ENCODE measurements at places on chromosomes 4 and X.

- DNase-seq: no peak
These were observed 113.6 kb upstream of the EMCN start for GRCh38 chr4:100631281-100631968.

DNA sequence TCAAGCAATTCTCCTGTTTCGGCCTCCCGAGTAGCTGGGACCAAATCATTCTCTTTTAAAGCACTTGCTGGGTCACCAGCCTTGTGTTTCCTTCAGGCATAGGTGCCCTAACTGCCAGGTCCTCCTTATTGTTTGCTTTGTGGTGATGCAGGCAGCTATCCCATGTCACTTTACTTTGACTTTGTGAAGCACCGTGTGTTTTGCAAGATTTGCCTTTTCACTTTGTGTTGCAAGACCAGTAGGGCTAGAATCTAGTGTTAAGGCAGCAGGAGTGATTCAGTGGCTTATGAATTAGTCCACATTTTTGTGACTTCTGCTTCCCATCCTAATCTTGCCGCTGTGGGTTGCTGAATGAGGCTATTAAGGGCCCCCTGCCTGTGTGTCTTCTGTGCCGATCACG lies 20.2 kb downstream of the SYAP1 start:
- DNase-seq: no peak

DNA sequence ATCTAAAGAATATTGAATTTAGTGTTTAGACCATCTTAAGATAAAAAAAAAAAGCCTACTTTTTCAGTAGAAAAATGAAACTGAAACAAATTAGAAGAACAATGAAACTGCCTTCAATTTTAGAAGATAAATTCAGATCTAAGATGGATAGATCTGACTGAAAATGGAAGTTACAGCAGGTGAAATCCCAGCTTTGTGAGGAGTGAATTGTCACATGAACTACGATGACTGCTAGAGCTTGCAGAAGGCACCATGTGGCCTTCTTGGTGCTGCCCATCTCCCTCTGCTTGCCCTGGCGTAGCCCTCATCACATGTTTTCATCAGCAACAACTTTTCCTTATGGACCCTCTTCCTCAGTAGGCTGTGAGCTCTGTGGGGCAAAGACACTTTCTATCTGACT lies 51.4 kb upstream of the EMCN start:
- DNase-seq: no peak

DNA sequence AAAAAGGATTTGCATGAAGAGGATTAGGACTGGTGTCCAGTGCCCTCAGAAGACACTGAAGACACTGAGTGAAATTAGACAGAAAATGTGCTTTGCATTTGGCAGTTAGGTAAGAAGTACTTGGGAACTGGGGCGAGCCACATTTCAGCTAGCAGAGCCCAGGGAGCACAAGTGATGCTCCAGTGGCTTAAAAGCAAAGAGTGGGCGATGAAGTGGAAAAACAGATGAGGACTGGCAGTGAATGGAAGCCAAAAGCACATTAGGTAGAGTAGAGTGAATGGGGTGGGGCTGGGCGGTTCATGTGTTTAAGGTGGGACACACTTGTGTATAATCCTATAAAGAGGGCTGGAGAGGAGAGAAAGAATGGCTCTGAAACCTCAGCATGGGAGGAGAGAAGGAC lies 18.4 kb downstream of the DCLK2 start:
- DNase-seq: no peak

DNA sequence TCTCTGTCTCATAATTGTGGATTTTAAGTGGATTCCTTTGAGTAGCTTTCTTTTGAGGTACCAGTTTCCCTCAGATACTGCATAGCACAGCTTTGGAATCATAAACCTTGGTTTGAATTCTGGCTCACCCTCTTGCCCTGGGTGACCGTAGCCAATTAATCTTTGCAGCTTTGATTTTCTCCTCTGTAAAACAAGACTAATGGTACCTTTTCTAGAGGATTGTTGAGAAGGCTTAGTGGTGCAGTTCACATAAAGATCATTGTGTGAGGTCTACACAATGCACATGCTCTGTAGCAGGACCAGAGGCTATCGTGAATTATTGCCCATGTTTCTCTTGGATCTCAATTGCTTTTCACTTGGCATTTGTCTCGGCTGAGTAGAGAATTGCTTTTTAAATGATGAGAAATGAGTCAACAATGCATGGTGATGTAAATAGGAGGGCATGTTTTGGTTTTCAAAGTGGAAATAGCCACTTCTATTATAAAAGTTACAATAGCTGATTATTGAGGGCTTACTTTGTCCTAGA lies 47.9 kb downstream of the TMEM131L start:
- no peak for DNase-seq

DNA sequence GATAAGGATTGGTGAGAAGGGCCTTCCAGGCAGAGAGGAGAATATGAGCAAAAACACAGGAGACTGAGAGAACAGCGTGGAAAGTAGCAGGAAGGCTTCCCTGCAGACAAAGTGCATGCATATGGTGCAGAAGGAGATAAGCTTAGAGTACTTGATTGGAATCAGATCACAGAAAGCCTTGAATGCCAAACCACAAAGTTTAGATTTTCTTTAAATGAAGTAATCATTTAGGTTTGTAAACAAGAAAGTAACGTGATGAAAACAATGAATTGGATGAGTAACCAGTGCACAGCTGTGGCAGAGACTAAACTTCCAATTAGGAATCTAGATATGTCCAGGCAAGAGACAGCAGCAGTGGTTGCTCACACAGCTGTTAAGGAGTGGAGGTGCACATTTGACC lies 83.8 kb upstream of the C1QTNF7 start:
- no peak for DNase-seq

DNA sequence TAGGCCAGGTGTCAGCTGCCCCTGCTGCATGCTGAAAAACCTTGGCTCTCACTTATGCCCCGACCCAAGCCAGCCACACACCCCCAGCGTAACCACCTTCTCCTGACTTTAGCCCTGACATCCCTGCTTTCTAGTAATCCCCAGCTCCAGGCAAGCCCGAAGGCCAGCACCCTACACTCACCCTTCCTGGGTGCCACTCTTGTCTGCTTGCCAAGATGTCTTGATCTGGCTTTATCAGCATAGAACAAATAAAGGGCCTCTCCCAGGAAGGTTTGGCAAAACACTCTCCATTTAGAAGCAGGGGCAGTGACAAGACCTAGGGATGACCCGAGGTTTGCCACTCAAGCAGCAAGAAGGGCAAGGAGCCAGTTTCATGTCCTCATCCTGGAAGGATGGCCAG lies 6.8 kb upstream of the MAP9 start:
- no peak for DNase-seq

DNA sequence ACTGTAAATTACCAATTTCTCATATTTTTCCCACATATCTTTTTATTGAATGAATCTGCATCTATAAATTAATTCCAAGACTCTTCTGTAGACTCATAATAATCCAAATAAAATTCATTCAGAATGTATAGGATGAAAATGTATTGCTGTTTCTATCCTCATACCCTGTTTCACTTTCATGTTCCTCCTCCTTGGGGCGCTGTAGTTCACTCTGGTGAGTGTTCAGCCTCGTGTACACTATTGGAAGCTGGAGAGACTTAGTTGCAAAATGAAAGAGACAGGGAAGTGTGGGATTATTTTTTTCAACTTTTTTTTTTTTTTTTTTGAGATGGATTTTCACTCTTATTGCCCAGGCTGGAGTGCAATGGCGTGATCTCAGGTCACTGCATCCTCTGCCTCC lies 296.1 kb downstream of the TLL1 start:
- no peak for DNase-seq

DNA sequence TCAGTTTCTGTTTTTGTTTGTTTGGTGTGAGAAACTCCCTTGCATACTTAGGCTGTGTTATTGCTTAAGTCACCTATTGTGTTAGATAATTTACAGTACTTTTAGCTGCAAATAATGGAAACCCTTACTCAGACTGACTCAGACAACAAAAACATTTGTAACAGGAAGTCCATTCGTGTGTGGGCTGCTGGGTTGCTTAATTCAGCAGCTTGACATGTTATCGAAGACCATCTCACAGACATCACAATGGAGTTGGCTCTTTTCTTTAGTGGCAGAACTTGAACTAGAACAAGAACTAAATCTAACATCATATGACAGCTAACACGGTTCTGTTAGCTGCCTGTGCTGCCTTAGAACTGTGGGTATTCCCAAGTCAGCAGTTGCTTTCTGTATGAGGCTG lies 9.9 kb upstream of the GABRE start:
- DNase-seq: no peak

DNA sequence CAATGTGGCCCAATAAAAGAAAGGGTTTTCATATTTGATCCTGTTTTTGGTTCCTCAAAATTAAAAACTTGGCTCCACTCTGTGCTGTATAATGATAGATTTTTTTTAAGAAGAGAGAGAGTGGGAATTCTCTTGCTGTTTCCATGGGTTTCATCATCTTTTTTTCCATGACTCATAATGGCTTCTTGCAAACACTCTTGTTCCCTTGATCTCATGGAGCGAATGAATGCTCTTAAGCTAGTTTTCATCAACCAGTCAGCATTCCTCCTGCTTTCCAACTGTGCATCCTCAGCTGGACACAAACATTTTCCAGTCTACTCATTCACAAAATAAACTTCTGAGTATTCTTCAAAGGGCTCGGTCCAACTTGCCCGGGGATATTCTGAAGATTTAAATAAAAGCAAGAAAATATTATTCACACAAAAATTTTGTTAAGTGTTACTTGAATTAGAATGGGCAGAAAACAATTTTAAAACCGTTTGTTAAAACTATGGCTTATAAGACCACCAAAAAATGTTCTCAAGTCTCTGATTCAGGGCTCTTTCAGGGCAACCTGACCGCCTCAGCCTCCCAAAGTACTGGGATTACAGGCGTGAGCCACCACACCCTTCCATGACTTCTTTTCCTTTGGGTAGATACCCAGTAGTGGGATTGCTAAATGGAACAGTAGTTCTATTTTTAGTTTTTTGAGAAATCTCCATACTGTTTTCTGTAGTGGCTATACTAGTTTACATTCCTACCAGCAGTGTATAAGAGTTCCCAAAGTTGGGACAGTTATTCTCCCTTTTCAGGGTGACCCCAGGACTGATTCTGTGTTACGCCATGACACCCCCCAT lies 64.7 kb downstream of the TMEM156 start:
- DNase-seq: no peak

DNA sequence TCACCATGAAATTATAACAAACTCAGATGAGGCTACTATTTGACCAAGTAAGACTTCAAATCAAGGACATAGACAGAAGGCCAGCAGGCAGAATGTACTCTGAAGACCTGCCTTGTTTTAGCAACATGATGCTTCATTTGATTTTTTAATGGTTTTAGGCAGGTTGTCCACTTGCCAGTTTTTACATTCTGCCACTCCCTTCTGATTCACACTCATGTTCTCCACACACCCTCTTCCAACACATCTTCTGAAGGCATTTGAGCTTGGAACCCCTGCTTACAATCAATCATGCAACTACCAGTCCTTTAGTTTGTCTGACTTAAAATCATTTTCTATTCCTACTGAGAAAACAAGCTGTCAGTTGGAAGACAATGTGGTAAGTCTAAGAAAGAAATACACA lies 114.9 kb upstream of the SMIM31 start:
- DNase-seq: no peak

DNA sequence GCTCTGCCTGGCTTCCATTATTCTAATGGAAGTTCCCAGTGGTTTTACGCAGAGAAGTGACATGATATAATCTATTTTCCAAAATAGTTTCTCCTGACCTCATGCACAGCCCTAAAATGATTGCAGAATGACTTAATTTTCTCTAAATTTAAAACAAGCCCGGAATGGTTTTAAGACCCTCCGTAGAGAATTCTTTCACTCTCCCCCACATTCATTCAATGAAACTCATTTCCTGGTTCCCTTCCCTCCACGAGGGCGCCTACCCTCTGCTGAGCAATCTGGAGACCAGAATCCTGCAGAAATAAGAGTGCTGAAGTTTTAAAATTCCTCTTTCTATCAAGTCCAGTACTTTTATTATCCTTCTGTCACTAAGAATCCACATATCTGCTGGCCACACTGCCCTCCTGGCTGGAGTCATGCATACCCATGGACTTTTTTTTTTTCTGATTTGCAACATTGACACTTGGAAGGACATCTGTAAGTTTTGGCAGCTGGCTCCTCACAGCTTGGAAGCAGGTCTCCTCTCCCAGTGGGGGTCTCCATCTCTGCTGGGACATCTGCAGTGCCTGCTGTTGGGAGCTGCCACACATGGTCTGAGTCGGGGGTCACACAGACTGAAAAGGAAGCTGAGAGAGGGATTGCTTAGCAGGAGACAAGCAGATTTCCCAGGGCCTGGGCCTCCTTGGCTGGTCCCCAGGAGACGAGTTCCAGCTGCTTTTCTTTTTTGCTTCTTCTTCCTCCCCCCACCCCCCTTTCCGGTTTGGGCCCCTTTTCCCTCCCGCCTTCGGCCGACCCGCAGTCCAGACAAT lies 86.1 kb downstream of the SOWAHB start:
- no peak for DNase-seq

DNA sequence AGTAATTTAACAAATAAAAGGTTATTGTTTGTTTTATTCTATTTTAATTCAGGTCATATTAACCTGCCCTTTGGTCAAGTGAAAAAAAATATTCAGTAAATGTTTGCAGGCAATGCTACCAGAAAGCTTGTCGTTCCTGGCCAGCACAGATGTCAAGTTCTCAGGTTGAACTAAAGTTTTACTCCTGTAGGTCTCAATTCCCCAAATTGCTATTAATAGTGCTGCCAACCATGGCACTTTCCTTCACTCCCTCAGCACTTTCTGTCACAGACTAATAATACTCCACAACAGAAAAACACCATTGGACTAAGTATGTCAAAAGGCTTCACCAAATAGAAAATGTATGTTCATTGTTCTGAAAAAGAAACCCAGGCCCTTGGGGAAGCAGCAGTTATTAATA lies 79.2 kb upstream of the C4orf54 start:
- no peak for DNase-seq

DNA sequence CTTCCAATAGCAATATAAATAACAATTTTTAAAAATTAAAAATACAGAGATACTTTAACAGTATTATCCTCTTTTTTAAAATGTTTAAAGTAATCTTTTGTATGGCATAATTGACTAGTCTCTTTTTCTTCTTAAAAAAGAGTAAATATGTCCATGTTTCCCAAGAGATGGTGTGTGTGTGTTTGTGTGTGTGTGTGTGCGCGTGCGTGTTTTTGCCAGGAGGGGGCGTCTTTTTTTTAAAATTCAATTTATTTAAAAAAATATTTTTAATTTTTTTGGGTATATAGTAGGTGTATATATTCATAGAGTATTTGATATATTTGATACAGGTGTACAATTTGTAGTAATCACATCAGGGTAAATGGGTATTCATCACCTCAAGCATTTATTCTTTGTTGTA lies 1073.7 kb downstream of the PCDH7 start:
- no peak for DNase-seq

DNA sequence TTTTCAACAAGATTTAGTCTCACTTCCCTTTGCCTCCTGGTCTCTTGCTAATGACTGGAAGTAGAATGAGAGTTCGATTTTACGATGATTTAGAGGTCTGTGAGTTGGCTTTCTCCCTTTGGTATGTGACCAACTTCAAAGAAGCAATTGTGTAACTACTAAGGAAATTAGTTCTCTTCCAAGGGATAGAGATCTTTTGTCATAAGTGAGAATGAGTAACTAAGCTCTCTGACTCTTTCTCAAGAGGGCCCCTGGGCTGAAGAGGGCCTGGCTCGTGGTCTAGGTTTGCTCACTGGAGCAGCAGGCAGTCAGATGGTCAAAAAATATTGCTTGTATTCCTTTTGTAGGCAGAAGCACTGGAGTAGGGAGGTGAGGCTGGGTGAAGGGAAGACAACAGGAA lies 176.3 kb downstream of the ENOX2 start:
- DNase-seq: no peak

- DNase-seq: no peak
These were observed 145.7 kb downstream of the MAGEB17 start for GRCh38 chrX:16312761-16313623.

Measured in hippocampal formation (tissue), 2 donors.